ENCODE measurements at places on chromosomes 4 and X. TPM values are rescaled to one million over a fixed set of nuclear protein-coding genes. Genes with fewer than 3 reads are reported as not detected.

Gene SMR3B
- not detected for total RNA-seq

Gene ZFYVE28
- 3.9 TPM for total RNA-seq

Gene GABRG1
- 0.36 TPM for total RNA-seq

Gene GPRASP2
- total RNA-seq, result 19.1 TPM

Gene RTL9
- 0.11 TPM for total RNA-seq

Gene DTHD1
- total RNA-seq, result not detected

Gene RTL3
- not detected for total RNA-seq

Gene SRPX
- 10.4 TPM for total RNA-seq

Gene PABPC1L2A
- 0.73 TPM for total RNA-seq

Gene VSIG1
- total RNA-seq, result 1.6 TPM

- H3K27ac ChIP-seq, result no peak overlapping the region
- DNase-seq, result no peak
- H3K27me3 ChIP-seq, result no peaks in the 10 kb centered on the region
- no peaks in the 10 kb centered on the region for H3K36me3 ChIP-seq
- peak overlapping the region; percentile 16 for H3K4me3 ChIP-seq
- no peaks in the 10 kb centered on the region for H3K4me1 ChIP-seq
Observed at GRCh38 chr4:61397174-61397573, 197.0 kb downstream of the ADGRL3 start.

DNA sequence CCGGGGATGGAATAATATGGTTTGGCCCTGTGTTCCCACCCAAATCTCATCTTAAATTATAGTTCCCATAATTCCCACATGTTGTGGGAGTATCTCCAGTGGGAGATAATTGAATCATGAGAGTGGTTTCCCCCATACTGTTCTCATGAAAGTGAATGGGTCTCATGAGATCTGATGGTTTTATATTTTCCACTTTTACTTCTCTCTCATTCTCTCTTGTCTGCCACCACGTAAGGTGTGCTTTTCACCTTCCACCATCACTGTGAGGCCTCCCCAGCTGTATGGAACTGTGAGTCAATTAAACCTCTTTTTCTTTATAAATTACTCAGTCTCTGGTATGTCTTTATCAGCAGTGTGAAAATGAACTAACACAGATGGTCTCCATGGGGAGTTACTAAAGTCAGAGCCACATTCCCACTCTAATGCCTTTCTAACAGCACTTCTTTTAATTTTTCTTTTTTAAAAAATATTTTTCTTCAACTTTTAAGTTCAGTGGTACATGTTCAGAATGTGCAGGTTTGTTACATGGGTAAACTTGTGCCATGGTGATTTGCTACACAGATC is 306.6 kb downstream of the DTHD1 start:
- H3K27me3 ChIP-seq, result no peaks in the 10 kb centered on the region
- DNase-seq, result no peak
- H3K27ac ChIP-seq, result no peak overlapping the region
- no peak overlapping the region for H3K4me3 ChIP-seq

DNA sequence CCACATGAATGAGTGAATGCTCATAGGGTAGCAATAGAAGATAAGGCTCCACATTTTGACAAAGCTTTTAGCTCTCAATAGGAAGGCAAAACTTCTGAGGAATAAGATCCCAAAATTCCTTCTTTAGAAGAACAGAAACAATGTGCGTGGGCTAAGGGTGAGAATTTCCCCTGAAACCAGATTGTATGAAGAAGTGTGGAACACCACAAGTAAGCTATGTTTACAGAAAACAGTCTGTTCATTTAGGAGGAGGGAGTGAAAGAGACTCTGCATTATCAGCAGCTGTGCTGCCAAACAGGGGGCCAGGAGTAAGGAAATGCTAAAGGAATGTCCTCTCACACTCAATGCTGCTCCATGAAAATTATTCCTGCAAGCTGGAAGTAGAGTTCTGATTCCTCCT is 851.6 kb downstream of the CENPC start:
- H3K4me1 ChIP-seq, result no peaks in the 10 kb centered on the region
- H3K27me3 ChIP-seq, result no peaks in the 10 kb centered on the region
- no peak for DNase-seq
- H3K27ac ChIP-seq, result no peak overlapping the region
- no peaks in the 10 kb centered on the region for H3K36me3 ChIP-seq
- H3K4me3 ChIP-seq, result no peak overlapping the region

DNA sequence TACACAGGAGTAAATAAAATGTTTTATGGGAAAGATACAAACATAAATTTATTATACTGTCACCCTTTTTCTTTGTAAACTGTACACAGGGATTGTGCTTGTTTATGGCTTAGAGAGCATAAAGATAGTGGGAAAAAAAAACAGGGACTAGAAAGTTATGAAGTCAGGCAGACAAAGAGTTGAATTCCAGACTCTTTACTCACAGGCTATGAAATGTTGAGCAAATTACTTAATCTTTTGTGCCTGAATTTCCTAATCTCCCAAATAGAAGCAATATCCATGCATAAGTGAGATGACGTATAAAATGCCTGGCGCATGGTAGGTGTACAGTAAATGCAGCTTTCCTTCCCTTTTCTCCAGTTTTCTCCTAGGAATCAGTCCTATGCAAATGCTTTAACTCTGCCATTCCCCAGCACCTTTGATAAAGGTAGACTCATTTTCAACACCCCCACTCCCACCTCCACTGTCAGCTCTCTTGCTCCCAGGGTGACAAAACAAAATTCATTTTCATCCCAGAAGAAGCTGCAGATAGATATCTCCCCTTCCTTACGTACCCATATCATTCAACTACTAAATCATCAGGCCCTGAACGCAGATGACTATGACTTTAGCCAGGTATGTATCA is 44.5 kb upstream of the BTC start:
- no peak overlapping the region for H3K4me3 ChIP-seq
- no peaks in the 10 kb centered on the region for H3K4me1 ChIP-seq
- DNase-seq, result no peak
- H3K27ac ChIP-seq, result no peak overlapping the region
- no peaks in the 10 kb centered on the region for H3K27me3 ChIP-seq
- no peaks in the 10 kb centered on the region for H3K36me3 ChIP-seq

DNA sequence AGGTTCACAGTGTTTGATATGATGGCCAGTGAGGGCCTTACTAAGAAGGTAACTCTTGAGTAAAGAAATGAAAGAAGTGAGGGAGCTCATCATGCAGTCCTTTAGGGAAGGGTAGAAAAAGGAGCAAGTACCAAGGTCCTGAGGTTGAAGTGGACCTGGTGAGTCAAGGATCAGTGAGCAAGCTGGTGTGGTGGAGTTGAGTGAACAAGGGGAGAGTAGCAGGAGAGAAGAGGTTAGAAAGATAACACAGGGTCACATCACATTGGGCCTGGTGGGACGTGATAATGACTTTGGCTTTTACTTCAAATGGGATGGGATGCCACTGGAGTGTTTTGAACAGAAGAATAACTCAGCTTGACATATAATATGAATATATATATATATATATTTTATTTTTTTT is 44.7 kb downstream of the OSTC start:
- no peak for DNase-seq
- H3K36me3 ChIP-seq, result no peaks in the 10 kb centered on the region
- no peak overlapping the region for H3K4me3 ChIP-seq
- no peak overlapping the region for H3K27ac ChIP-seq

GRCh38 chr4:15294202-15294601 is 133.6 kb upstream of the C1QTNF7 start:
- no peak overlapping the region for H3K27ac ChIP-seq
- no peak overlapping the region for H3K4me3 ChIP-seq
- no peaks in the 10 kb centered on the region for H3K4me1 ChIP-seq

DNA sequence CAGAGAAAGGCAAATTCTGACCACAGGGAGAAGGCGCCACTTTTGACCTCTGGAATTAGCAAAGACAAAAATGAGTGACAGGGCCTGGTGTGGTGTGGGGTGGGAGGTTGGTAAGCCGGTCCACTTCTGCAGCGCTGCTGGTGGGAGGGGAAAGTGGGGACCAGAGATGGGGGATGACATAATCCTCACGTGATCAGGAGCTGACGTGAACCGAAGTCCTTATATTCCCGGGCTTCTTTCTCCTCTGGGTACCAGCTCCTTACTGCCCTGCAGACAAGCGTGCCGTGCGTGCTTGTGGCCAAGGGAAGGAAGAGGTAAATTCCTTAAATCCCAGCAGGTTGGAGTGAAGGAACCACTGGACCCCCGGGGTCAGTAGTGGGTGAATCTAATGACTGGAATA is at the start of gene TCEAL7:
TCEAL7 (plus strand) TSS at position 249 of the 400 bp plus-strand sequence. CDS start 1,165 bp downstream, outside the sequence.
- H3K27ac ChIP-seq, result no peak within 1 kb of the TSS
- H3K4me1 ChIP-seq, result no peaks in the 10 kb centered on the region
- DNase-seq, result no peak
- no peaks in the 10 kb centered on the region for H3K36me3 ChIP-seq

GRCh38 chr4:60934566-60935295 is 265.4 kb upstream of the ADGRL3 start:
- H3K36me3 ChIP-seq, result no peaks in the 10 kb centered on the region
- H3K27me3 ChIP-seq, result no peaks in the 10 kb centered on the region
- H3K27ac ChIP-seq, result no peak overlapping the region
- H3K4me3 ChIP-seq, result no peak overlapping the region
- no peaks in the 10 kb centered on the region for H3K4me1 ChIP-seq

DNA sequence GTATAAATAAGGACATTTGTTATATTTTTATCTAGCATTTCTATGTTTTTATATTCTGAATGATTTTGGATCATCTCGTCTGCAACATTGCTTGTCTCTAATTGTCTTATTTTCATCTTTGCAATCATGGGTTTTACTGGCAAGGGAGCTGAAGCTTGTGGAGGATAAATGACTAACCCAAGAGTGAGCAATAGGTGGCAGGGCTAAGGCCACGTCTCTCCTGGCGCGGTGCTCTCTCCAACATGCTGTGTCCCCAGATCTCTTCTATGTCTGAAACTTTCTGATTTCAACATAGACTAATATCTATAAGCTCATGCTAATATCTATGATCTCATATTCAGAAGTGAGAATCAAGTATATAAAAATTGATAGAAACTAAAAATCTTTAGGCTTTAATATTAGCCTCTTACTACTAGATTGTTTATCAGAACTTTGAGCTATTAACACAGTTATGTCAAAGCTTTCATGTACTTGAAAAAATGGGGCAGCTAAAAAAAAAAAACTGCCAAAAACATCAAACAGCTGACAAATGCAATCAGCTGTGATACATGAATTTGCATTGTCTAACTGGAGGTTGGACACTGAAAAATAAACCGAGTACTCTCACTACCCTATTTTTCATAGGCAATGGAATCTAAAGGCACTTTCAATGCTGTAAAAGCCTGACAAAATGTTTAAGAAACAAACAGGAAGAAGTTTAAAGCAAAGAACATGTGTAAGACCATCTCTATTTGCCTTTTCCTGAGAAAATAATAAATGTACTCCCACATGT is 169.2 kb downstream of the TMA16 start:
- H3K4me3 ChIP-seq, result no peak overlapping the region
- no peak for DNase-seq
- no peak overlapping the region for H3K27ac ChIP-seq
- no peaks in the 10 kb centered on the region for H3K4me1 ChIP-seq
- no peaks in the 10 kb centered on the region for H3K27me3 ChIP-seq
- no peaks in the 10 kb centered on the region for H3K36me3 ChIP-seq

GRCh38 chr4:38943343-38943742 is 75.7 kb downstream of the FAM114A1 start:
- no peak overlapping the region for H3K27ac ChIP-seq
- H3K36me3 ChIP-seq, result no peaks in the 10 kb centered on the region
- DNase-seq, result no peak
- no peaks in the 10 kb centered on the region for H3K27me3 ChIP-seq

DNA sequence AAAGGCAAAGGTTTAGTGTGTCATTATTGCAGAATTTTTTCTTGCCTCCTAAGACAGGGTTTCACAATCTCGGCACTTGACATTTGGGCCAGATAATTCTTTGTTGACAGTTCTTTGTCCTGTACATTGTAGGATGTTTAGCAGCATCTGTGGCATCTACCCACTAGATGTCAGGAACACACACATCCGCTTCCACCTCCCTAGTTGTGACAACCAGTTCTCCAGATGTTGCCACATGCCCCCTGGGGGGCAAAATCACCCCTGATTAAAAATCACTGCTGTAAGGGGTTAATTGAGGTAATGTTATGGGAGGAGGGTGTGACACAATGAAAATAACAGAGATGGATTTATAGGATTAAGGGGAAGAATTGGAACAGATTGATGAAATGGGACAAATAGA is 75.3 kb downstream of the HMGB2 start:
- H3K27me3 ChIP-seq, result no peaks in the 10 kb centered on the region
- H3K27ac ChIP-seq, result no peak overlapping the region
- no peaks in the 10 kb centered on the region for H3K4me1 ChIP-seq
- H3K4me3 ChIP-seq, result no peak overlapping the region
- no peak for DNase-seq

- no peaks in the 10 kb centered on the region for H3K27me3 ChIP-seq
- no peaks in the 10 kb centered on the region for H3K36me3 ChIP-seq
- H3K4me3 ChIP-seq, result no peak overlapping the region
- no peaks in the 10 kb centered on the region for H3K4me1 ChIP-seq
- H3K27ac ChIP-seq, result no peak overlapping the region
Observed at GRCh38 chrX:54093159-54093558, 48.9 kb upstream of the PHF8 start.

DNA sequence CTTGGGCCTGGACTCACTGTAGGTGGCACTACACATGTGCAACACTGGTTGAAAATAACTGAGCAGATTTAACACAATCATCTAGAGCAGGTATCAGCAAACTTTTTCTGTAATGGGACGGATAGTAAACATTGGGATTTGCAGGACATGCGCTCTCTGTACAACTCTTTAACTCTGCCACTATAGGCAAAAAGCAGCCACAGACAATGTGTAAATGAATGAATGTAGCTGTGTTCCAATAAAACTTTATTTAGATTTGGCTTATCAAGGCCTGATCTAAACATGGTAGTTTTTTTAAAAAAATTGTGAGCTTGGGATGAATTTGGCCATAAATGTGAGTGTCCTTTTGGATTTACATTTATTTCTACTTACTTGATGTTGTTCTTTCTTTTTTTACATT is 407.3 kb downstream of the FAT4 start:
- no peaks in the 10 kb centered on the region for H3K4me1 ChIP-seq
- no peaks in the 10 kb centered on the region for H3K36me3 ChIP-seq
- H3K4me3 ChIP-seq, result no peak overlapping the region
- no peaks in the 10 kb centered on the region for H3K27me3 ChIP-seq

GRCh38 chr4:138912704-138913340 is 102.8 kb upstream of the NOCT start:
- peaks cover 6% of the 10 kb centered on the region for H3K4me1 ChIP-seq
- H3K27me3 ChIP-seq, result no peaks in the 10 kb centered on the region
- no peak overlapping the region for H3K27ac ChIP-seq
- H3K4me3 ChIP-seq, result no peak overlapping the region
- DNase-seq, result no peak

- no peaks in the 10 kb centered on the region for H3K27me3 ChIP-seq
- no peaks in the 10 kb centered on the region for H3K36me3 ChIP-seq
- H3K4me3 ChIP-seq, result no peak overlapping the region
Observed at GRCh38 chrX:108049649-108050048, 4.8 kb downstream of the VSIG1 start.

GRCh38 chr4:142443469-142443868 is 402.6 kb downstream of the INPP4B start:
- no peaks in the 10 kb centered on the region for H3K36me3 ChIP-seq
- no peaks in the 10 kb centered on the region for H3K27me3 ChIP-seq
- no peak overlapping the region for H3K4me3 ChIP-seq
- no peak for DNase-seq
- H3K27ac ChIP-seq, result no peak overlapping the region

- no peak for DNase-seq
- no peak overlapping the region for H3K4me3 ChIP-seq
- no peak overlapping the region for H3K27ac ChIP-seq
- H3K36me3 ChIP-seq, result no peaks in the 10 kb centered on the region
Observed at GRCh38 chr4:76854858-76855257, 43.1 kb downstream of the SOWAHB start.

Data from H1 (cell line).